ENCODE measurements at places on chromosomes 2 and 18.

DNA sequence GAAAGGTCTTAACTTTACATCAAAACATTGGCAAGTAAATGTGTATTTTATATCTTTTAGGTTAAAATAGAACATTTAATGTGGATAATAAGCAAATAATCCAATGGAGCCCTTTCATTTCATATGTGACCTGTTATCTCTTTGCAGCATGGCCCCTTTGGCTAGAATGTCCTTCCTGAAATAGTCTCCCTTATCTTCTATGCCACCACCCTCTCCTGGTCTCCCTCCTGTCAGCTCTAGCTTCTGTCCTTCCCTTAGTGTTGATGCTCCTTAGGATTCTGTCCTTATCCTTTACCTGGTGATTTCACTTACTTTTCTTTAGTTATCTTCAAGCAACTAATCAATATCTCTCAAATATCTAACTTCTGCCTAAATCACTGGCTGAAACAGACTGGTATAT, 87.1 kb upstream of the TFCP2L1 start:
- no peak for DNase-seq

- no peak for DNase-seq
Measured at GRCh38 chr18:67133669-67134068, 382.9 kb downstream of the DSEL start.

GRCh38 chr2:4684921-4685320, 981.5 kb downstream of the DCDC2C start:
- DNase-seq = no peak

- DNase-seq = no peak
Measured at GRCh38 chr2:218980735-218981389, 4.1 kb downstream of the FEV start.

DNA sequence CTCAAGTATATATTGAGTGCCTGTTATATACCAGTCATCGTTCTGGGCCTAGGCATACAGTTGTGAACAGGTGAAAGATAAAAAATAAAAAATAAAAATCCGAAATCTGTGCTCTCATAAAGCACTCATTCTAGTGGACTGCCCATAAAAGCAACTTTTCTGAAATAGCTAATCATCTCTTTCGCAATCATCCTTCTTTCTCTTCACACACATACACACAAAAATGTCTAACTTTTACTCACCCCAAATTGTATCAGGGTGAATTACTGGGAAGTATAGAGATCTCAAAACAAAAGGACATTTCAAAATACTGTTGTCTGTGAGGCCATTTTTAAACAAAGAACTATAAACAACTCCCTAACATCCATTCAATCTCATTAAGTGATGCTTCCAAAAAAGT, 29.6 kb upstream of the ORC2 start:
- DNase-seq = no peak

DNA sequence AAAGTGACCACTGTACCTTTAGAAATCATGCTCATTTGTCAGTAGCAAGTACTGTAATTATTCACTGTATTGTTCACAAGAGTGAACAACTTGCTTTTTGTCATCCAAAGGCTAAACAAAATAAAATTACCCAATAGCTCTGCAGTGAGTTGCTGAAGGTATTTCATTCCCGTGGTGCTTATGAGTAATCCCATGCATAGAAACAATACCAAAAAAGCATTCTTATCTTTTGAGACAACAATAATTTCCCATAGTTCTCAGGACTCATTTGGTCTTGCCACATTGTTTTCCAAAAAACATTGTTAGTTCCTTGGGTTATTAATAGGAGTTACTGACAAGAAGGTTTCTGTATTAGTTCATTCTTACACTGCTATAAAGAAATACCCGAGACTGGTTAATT, 503.2 kb upstream of the FAM98A start:
- DNase-seq = no peak

GRCh38 chr18:38545071-38545470, 979.5 kb upstream of the CELF4 start:
- DNase-seq = peak; percentile 17

DNA sequence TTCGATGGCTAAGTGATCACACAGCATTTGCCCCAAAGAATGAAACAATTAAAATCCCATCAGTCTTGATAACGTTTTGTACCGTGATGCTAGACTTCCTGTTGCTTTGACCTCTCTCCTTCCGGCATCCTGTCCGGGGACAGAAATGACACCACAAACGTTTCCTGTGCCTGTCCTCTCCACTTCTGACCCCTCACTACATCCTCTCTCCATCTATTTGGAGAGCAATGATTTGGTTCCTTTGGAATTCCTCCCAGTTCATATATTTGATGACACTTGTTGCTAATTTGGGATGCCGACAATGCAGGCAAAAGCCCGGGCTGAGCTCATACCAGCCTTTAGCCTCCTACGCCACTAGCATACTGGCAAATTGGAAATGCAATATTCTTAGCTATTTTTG, 151.2 kb upstream of the CCDC68 start:
- DNase-seq = no peak

- DNase-seq = peak; percentile 47
Measured at GRCh38 chr2:214808981-214809750, at the start of gene BARD1. BARD1 (minus strand) TSS chr2:214809683; CDS start chr2:214809569, 114 bp downstream.

GRCh38 chr2:128187032-128187654, 96.1 kb downstream of the UGGT1 start:
- no peak for DNase-seq

GRCh38 chr2:27023740-27024139, 9.0 kb upstream of the TMEM214 start:
- DNase-seq = no peak

DNA sequence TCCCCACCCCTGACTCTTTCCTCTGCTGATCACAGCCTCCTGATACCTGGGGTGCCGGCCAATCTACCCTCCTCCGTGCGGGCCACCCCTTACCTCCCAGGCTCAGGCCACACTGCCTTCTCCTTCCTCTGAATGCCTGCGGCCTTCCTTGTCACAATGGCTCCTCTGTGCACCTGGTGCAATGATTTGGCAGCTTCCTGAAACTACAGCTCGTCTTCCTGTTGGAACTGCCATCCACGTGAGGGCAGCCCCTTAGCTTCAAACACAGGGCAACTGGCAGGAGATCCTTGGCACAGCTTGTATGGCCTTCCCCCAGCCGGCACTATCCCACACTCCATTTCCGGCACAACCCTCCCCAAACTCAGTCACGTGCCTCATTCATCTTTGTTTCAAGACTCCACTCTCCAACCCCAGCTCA, 69.0 kb downstream of the STPG4 start:
- DNase-seq = no peak

DNA sequence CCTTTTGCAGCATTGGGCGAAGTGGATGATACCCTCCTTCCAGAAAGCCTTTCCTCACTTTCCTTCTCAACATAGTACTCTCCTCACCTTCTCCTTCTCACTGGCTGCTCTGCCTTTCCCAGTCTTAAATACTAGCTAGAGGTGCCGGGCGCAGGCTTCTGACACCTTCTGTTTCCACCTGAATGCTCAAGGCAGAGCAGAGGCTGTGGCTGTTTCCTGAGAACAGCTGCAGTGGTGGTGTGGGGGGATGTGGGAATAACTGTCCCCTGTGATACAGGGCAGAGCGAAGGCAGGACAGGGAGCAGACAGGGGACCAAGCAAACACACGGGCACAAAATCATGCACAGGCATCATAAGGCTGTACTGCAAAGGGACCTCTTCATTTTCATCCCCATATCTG, 303.1 kb downstream of the SS18 start:
- DNase-seq = no peak

DNA sequence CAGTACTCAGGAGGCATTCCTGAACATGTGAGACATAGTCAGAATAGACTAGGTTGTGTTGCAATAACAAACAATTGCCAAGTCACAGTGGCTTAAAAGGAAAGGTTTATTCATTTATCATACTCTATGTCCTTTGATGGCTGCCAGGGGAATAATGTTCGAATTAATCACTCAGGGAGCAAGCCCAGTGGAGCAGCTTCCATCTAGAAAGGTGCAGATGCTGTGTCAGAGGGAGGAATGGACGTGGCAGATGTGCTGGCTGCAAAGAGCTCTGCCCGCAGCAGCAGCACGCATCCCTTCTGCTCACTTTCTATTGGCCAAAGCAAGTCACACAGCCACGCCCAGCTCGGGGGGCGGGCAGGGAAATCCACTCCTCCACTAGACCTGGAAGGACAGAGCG, 105.9 kb upstream of the AQP4 start:
- no peak for DNase-seq

DNA sequence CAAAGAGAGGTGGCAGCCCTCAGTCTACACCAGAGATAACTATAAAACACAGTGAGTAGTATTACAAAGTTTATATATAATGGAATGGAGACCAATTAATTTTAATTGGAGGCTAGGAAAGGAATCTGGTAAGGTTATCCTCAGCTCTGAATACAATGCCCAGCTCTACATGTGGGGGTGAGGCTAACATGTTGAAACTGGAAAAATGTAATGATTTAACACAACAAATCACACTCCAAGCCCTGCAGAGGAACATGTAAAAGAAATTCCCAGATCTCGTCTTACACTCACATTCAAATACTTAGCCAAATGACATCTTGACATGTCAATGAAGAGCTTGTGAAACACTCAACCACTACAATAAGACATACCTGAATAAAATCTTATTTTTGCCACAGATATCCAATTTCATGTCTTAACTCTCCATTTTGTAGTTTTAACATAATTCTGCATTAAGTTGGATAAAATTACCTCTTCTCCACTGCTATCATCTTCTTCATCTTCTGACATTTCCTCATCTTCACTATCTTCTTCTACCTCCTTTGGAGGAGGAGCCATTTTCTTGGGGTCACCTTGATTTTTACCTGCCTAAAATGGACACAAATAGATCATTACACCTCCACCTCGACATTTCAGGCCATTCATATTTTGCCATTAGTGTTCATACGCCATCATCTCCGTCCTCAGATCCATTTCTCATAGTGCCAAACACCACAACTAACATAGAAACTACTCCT, 1.4 kb downstream of the NCL start:
- DNase-seq = no peak

- DNase-seq = no peak
Measured at GRCh38 chr18:48576457-48576771, 37.6 kb downstream of the CTIF start.

DNA sequence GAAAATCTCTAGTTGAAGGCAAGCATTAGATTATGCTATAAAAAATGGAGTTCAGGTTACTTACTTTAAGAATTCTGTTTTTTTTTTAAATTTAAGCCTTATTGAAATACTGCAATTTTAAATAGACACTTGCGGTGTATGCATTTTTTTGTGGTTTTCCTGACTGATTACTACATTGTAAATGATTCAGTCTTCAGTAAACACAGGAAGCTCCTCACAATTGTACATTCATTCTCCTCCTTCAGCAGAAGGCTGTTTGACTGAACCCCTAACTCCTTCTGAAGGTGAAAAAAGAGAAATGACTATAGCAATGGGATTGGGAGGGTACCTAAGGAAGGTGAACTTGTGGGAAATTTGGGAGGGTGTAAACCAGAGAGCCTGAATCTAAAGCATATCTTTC, 136.1 kb downstream of the GCA start:
- DNase-seq = no peak

DNA sequence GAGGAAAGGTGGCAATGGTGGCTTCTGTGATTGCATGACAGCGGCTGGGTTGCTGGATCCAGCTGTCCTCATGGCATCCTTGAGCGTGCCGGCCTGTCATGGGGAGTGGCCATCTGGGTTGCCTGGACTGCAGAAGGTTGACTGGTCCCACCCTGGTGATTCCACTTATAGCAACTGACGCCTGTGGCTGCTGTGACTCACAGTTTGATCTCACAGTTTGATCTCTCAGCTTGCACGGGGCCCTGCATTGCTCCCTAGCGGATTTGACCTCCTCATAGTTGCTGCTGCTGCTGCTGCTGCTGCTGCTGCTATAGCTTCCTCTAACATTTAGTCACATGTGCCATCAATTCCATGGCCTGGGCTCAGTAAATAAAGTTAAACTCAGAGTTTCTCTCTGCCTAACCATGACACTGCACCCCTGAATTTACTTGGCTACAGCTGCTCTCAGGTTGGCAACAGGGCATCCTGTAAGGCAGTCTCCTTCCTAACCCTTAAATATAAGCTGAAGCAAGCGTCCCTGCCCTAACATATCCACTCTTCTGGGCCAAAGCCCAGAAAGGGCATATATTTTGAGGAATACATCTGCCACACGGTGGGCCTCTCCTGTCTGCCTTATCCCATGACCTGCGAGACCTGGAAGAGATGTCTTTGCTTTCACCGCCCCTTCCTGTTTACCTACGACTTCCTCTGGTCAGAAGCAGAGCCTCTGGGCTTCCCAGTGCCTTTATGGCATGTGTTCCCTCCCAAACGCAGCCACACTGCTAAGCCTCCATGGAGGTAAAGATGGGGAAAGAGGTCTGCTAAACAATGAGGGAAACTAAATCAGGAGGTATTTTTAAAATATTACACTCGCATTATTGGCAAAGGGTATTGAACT, 37.8 kb upstream of the CCDC150 start:
- no peak for DNase-seq

- DNase-seq = no peak
Measured at GRCh38 chr2:83368916-83369315, 1090.2 kb downstream of the SUCLG1 start.

- no peak for DNase-seq
Measured at GRCh38 chr2:102021779-102022178, 30.0 kb downstream of the IL1R2 start.

GRCh38 chr18:13186687-13187086, 31.9 kb upstream of the LDLRAD4 start:
- no peak for DNase-seq

DNA sequence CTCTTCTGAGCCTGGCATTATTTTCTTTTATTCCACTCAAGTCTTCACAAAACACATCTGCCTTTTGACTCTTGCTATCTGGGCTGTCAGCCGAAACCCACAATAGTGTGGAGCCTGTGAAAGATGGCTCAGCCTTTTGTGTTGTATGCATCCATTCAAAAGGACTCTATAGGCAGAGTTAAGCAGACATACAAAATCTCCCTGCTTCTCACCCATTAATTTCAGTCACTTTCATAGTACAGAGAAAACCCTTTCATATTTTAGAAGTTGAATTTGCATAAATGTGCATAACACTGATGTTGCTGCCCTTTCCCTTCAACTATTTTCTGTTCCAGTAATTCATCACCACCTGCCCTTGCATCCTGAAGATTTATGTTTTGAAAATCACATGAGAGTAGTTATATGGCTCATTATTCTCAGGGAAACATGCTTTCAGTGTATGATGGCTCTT, 154.6 kb downstream of the EVA1A start:
- DNase-seq = no peak

DNA sequence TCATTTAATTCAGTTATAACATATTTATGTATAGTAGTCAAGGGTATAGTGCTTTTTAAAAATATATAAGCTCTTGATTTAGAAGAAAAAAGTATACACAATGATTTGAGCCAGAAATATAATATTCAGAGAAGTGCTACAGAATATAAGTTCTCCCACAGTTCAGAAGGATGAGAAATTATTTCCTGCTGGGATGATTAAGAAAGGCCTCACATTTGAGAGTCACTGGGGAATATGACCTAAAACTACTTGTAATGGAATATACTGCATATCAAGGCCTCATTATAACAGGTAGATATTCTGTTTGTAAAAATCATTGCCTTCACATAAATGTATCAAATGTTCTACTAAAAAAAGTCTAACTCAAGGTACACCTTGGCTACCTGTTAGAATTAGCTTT, 203.5 kb downstream of the MBD2 start:
- no peak for DNase-seq

GRCh38 chr2:70247364-70248180, 856 bp downstream of the TIA1 start:
- no peak for DNase-seq

GRCh38 chr18:75456199-75456631, 28.7 kb upstream of the SMIM21 start:
- no peak for DNase-seq
